Daoy (cell line): ENCODE measurements at places on chromosomes 2 and 18. TPM values are rescaled to one million over a fixed set of nuclear protein-coding genes. Genes with fewer than 3 reads are reported as not detected.

The LYG2 gene
- total RNA-seq = not detected in 2 replicates

The WNT10A gene
- 0.11 and 0.12 TPM in 2 replicates for total RNA-seq

The CYP27A1 gene
- total RNA-seq = 0.77 and 0.80 TPM in 2 replicates

- no peak for DNase-seq
Measured at GRCh38 chr18:29250259-29250658, 1073.3 kb upstream of the CDH2 start.

DNA sequence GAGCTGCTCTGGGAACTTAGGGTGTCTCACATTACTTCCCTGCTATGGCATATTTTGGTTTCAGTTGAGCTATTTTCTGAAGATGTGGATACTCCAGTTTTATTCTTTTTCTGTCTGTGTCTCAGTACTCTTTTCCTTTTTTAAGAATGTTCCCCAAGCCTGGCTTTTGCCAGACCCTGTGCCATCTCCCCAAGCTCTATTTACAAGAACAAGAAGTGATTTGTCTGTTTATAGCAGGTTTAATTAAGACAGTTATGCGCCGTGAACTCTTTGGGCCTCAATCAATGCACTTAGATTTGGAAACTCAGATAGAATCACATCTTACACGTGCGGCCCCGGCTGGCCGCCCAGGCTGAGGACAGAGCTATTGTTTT lies 8.9 kb upstream of the SATB2 start:
- DNase-seq = no peak

- peak; percentile 28 for DNase-seq
Measured at GRCh38 chr2:42238644-42239288, 69.6 kb downstream of the EML4 start.

DNA sequence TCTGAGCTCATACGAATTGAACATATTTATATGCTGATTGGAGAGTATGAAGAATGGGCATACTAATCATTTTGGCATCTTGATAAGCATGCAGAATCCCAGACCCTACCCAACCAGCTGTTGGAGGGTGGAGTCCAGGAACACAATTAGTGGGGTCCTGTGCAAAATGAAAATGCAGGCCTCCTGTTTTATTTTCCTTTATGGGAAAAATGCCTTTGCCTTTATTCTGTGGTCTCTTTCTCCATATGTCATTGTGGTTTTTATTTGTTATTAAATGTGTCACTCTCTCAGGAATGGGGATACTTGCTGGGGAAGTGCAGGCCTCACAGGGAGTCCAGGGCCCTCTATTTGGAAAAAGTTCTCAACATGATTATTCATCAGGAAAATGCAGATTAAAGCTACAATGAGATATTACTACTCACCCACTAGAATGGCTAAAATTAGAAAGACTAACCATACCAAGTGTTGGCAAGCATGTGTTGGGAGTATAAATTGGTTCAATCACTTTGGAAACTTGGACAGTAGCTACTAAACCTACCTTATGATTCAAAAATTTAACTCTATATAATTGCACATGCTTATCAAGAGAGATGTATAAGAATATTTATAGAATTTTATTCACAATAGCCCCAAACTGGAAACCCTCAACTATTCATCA lies 223.1 kb upstream of the FBXO11 start:
- no peak for DNase-seq

- DNase-seq = no peak
Measured at GRCh38 chr2:64657411-64657810, 3.7 kb upstream of the SERTAD2 start.

DNA sequence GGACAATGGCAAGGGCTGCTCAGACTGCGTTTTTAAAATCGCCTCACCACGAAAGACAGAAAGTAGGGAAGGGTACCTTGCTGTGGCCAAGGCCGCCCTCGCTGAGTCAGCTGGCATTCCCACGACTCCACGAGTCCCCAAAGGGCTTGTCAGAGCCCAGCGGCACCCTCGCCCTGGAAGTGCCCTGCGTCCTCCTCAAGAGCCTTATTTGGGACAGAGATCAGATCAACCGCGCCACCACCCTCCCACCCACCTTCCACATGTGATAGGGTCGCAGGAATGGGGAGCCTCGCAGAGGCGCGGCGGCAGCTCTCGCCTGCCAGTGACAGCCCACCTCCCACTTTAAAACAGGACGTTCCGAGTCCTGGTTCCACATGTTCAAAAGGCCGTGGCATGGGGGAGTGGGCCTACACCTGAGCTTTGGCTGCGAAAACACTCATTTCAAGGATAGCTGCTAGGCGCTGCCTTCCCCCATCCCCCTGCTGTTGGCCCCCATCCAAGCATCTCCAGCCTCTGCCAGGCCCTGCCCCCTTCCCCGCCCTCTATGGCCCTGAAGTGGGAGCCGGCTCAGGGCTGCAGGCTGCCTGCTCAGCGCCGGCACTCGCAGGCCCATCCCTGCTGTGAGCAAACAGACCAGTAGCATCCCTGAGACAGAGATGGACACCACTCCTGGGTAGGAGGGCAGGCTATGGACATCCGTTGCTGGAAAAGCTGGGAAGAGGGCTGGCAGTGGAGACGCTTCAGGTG lies 38.1 kb upstream of the ARHGEF4 start:
- DNase-seq = peak; percentile 17

DNA sequence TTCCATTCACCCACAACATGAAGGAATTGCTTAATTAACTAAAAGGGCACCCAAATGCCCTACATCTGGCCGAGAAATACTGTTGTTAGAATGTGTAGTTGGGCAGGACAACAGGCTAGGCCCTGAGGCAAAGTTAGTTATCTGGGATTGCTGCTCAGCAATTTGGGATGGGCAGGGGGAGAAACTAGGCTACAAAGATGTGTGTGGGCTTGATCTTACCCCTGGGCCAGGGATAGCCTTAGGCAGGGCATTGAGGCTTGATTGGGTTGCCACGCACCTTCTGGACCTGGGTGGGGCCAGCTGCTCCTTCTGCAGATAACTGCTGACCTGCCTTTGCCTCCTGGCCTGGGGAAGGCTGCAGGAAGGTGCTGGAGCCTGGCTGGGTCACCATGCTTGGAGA lies 9.4 kb downstream of the IL18RAP start:
- DNase-seq = no peak

- DNase-seq = no peak
Measured at GRCh38 chr2:234454433-234454832, 42.4 kb downstream of the ARL4C start.

GRCh38 chr2:230075988-230076631 lies 7.4 kb upstream of the SLC16A14 start:
- no peak for DNase-seq

DNA sequence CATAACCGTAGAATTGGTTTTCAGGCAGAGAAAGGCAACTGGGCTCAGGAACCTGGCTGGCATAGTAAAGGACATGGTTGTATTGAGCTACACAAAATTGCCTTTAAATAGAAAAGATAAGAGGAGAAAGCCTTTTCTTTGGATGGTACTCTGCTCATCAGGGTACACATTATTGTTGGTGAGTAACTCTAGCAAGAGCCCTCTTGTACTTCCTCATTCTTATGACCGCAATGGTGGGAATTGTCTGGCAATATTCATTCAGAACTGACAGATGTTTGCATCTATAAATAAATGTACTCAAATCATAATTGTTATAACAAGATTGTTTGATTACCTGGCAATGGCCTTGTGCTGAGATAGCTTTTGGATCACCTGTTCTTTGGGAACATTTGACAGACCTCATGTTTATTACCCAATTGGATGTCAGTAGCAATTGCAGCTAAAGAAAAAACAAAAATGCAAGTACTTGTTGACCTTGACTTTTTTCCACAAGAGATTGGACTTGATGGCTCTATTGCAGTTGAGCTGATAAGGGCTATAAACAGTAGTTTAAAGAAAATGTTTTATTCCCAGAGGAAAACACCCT lies 43.9 kb downstream of the MEIS1 start:
- DNase-seq = no peak

DNA sequence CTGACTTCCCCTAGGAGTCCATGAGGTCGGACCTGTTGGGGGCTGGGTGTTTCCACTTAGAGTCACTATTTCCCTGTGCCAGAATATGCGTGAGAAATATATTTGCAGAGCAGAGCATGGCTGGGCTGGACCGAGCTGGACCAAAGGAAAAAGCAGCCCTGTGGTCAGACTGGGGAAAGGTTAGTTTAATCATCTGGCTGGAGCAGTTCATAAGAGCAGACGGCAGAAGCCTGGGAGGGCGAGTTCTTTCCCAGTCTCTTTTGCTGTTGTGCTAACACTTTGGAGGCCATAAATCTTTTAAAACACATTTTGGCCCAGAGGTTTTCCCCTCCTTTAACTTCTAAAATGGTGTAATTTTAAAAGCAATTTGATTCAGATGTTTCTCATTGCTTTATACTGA lies 66.5 kb downstream of the GLI2 start:
- DNase-seq = no peak

GRCh38 chr2:106124905-106125549 lies 69.1 kb downstream of the UXS1 start:
- DNase-seq = no peak

GRCh38 chr2:201152999-201153815 lies 29.7 kb upstream of the CASP10 start:
- DNase-seq = no peak

DNA sequence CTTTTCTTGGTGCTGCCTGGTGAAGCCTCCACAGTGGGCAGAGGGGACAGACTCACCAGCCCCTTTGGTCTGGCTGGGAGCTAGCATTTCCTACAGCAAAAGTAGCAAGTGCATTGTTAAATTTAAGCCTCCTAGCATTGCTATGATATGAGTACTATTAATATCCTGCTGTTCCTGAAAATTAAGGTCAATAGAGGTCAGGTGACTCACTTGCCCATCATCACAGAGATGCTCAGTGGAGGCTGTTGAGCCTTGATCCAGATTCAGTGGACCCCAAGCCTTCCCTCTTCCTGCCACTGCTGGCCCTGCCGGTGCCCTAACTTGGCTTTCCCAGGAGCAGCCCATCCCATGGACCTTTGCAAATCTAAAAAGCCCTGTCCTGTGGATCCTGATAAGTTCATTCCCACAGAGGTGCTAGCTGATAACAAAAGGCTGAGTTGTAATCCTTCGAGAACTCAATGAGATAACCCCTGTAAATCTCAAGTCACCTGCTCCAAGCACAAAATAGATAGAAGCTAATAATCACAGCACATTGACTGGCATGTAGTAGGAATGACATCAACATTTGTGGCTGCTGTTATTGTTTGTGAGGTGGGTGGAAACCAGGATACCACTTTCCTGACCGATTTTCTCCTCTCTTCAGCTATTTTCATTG lies 84.4 kb downstream of the THNSL2 start:
- peak; percentile 15 for DNase-seq

DNA sequence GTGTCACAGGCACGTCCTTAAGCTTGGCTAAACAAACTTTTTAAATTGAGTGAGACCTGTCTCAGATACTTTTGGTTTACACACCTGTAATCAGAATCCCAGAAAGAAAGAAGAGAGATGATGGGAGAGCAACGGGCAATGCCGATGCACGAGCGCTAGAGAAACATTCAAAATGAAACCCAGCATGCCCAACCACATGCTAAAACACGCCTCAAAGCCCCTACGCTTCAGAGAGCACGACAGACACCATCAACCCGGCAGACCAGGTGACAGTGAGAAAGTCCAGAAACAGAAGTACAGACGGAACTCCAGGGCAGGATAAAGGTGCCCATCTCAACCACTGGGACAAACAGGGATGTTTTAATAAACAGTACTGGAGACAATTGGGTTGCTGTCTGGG lies 85.5 kb downstream of the HDAC4 start:
- DNase-seq = no peak

DNA sequence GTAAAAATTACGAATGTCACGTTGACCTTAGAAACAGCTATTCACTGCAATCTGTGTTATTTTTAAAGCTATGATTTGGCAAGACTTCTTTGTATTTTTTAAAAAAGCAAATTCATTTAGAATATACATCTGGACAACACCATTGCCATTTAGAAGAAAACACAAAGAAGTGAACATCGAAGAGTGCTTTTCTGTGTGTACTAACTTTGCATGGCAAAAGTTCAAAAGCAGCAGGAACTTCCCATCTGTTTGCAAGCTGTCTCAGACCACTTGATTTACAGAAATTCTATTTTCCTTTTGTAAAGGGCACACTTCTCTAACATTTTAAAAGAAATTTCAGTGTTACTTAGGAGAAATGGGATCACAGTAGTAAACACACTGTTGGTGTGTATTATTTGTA lies 145.9 kb downstream of the CALCRL start:
- no peak for DNase-seq

DNA sequence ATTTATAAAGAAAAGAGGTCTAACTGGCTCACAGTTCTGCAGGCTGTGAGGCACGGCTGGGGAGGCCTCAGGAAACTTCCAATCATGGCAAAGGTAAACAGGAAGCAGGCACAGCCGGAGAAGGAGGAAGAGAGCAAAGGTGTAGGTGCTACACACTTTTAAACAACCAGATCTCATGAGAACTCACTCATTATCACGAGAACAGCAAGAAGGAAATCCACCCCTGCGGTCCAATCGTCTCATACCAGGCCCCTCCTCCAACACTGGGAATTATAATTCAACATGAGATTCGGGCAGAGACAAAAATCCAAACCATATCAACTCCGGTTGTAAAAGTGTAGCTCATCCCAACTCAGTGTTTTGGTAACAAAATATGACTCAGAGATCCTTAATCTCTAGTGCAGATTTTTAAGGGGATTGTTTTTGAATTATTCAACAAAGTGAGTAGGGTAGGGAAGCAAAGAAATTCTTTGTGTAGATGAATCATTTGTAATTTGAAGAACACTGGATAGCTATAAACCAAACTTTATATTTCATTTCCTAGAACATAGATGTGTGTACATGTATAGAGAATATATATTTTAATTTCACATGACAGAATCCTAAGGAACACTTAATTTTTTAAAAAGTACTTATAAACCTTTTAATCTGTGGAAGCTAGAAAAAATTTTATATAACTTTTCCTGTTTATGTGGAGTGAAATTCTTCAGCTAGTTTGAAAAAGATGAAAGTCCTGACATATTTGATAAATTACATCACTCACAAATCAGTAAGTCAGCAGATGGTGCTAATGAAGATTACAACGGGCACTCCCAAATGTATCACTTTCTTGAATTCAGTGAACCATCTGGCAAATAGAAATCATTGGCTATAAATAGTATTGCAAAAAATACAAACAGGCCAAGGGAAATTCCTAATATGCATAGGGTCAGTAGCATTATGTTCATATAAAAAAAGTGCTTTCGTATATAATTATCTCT lies 130.1 kb downstream of the OLA1 start:
- peak; percentile 43 for DNase-seq

- DNase-seq = no peak
Measured at GRCh38 chr18:25825056-25825455, 265.4 kb downstream of the SS18 start.

- DNase-seq = no peak
Measured at GRCh38 chr2:180474716-180475115, 467.6 kb upstream of the CWC22 start.

DNA sequence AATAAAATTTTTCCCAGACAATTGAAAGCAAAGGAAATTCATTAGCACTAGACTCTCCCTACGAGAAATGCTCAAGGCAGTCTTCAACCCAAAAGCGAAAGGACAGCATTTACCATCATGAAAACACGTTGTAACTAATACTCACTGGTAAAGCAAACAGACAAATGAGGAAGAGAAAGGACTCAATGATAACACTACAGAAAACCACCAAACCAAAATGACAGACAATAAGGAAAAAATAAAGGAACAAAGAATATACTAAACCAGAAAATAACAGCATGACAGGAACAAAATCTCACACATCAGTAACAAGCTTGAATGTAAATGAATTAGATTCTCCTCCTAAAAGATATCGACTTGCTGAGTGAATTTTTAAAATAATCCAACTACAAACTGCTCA lies 190.7 kb downstream of the NOL4 start:
- DNase-seq = no peak
